Esophagus muscularis mucosa (tissue), 4 donors: ENCODE measurements at places on chromosomes 6 and 20. TPM values are rescaled to one million over a fixed set of nuclear protein-coding genes. Genes with fewer than 3 reads are reported as not detected.

DNA sequence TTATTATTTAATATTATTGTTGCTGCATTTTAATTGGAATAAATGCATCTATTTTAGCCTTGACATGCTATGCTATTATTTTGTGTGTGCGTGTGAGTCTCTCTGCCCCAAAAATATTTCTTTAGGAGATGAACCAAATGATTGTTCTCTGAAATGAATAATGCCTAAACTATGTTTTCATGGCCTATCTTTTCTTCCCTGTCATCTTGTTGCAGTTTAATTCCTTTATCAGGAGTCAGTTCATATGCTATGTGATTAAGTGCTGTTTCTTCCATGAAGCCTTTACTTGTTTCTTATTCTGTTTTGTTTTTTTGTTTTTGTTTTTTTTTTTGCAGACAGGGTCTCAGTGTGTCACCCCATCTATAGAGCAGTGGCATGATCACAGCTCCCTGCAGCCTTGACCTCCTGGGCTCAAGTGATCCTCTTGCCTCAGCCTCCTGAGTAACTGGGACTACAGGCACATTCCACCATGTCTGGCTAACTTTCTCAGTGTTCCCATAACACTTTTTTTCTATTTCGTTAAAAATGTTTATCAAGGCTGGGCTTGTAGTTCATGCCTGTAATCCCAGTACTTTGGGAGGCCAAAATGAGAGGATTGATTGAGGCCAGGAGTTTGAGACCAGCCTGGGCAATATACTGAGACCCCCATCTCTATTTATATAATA lies 25.7 kb downstream of the TPX2 start:
- DNase-seq: no peak

DNA sequence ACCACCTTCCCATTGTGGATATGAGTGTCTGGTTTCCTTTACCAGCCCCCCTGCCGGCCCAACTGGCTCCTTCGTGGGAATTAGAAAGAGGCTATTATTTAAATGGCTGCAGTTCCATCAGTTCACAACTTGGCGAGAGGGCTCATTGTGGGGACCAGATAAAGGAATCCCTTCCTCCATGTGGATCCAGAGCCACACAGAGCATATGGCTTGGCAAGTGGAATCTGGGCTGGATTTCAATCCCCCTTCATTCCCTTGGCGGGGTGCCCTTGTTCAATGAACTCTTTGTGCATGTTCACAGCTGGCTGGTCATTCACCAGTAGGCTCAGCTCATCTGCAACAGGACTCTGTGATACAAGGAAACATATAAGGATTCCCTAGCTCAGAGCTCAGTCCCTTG lies 140.6 kb downstream of the OPN5 start:
- no peak for DNase-seq

- DNase-seq: no peak
Measured at GRCh38 chr20:443223-443775, 19.0 kb downstream of the TBC1D20 start.

DNA sequence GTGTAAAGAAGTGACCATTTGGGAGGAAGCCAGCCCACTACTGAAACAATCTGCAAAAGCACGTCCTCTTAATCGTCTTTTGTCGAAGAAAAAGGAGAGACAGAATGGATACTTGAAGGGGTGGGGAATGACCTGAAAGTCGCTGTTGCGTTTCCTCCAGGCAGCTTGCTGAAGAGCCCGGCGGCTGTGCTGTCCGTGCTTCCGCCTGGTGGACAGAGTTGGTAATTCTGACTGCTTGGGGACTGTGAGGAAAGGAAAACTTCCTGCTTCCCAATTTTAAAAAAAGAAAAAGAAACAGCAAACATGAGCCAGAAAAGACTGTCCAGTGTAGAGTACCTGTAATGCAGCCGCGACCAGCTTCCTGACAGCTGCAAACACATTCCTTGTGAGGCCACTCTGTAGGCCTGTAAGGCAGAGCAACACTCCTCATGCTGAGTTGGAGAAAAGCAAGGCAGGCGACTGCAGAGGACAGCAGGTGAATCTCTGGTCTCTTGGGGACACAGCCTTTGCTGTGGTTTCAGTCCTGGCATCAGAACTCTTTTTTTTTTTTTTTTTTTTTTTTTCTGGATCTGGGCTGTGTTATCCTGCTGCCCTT lies 251.1 kb upstream of the TBX18 start:
- DNase-seq: no peak

GRCh38 chr6:11479296-11479695 lies 58.3 kb upstream of the TMEM170B start:
- no peak for DNase-seq

The FUT9 gene
- not detected for total RNA-seq

The PTGIS gene
- 125 TPM for total RNA-seq

The TCP11 gene
- total RNA-seq: 0.75 TPM
